BJ (cell line): ENCODE measurements at places on chromosomes 12 and 14. TPM values are rescaled to one million over a fixed set of nuclear protein-coding genes. Genes with fewer than 3 reads are reported as not detected.

- DNase-seq, result no peak
These were observed 21.7 kb downstream of the PTPN21 start for GRCh38 chr14:88533064-88533602.

DNA sequence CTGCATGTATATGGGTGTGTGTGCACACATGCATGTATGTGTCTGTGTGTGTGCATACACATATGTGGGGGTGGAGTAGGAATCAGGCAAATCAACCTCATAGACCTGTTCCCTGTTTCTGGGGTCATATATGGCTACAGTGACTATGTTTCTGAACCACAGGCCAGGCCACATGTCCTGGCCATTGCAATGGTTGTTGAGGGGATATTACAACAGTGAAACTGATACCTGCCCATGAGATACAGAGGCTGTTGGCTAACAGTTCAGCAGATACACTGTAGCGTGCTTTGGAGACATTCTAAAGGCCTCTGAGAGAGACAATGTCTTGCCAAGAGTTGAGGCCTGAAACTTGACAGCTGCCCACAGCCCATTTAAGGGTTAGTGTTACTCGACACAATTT is 47.3 kb upstream of the FOS start:
- no peak for DNase-seq

- DNase-seq, result no peak
These were observed 51.6 kb downstream of the DERA start for GRCh38 chr12:15962760-15963159.

GRCh38 chr12:88413646-88414045 is 166.6 kb downstream of the KITLG start:
- DNase-seq, result no peak

- no peak for DNase-seq
These were observed 19.0 kb upstream of the SERPINA4 start for GRCh38 chr14:94542111-94542810.

DNA sequence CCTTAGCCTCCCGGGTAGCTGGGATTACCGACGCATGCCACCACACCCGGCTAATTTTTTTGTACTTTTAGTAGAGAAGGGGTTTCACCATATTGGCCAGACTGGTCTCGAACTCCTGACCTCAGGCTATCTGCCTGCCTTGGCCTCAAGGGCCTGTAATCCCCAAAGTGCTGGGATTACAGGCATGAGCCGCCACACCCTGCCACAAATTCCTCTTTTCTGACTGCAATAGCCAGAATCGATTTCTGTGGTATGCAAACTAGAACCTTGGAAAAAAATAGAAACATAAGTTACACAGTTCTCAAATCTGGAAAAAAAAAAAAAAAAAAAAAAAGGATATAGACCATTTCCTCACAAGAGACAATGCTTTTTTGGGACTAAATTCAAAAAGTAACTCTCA is 184.6 kb upstream of the EGLN3 start:
- DNase-seq, result no peak

GRCh38 chr12:51874000-51874399 is 13.9 kb upstream of the ANKRD33 start:
- DNase-seq, result no peak

GRCh38 chr12:805022-805632 is 52.7 kb downstream of the WNK1 start:
- DNase-seq, result no peak

- no peak for DNase-seq
These were observed 110.0 kb downstream of the CCDC60 start for GRCh38 chr12:119444462-119445044.

- no peak for DNase-seq
These were observed 32.8 kb downstream of the GIT2 start for GRCh38 chr12:109963330-109963729.

DNA sequence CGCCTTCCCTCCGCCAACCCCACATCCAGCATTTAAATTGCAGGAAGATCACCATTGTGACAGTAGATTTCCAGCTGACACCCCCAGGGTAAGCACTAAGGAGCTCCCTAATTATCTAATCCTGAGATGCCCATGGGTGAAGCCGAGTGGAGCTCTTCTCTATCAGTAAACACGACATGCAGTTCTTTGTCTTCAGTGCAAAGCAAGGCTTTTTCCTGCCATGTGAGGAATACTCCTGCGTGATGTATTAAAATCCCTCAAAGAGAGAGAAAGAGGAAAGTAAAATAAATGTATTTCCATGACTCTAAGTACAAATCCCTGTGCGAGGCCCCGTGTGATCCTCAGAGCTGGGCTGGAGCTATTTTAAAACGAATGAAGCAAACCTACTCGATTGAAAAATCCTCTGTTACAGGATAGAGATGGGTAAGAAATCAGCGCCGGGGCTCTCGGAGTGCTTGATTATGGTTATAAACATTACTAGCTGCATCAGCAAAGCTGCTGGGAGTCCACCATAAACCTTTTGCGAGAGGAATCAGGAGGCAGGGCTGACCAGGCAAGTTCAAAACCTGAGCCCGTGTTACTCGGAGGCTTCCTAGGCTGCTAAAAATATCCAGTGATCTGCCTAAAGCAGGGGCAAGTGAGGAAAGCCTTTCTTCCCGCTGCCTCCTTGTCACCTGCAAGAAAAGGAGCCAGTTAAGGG is 61.5 kb downstream of the MAP1LC3B2 start:
- DNase-seq, result no peak

DNA sequence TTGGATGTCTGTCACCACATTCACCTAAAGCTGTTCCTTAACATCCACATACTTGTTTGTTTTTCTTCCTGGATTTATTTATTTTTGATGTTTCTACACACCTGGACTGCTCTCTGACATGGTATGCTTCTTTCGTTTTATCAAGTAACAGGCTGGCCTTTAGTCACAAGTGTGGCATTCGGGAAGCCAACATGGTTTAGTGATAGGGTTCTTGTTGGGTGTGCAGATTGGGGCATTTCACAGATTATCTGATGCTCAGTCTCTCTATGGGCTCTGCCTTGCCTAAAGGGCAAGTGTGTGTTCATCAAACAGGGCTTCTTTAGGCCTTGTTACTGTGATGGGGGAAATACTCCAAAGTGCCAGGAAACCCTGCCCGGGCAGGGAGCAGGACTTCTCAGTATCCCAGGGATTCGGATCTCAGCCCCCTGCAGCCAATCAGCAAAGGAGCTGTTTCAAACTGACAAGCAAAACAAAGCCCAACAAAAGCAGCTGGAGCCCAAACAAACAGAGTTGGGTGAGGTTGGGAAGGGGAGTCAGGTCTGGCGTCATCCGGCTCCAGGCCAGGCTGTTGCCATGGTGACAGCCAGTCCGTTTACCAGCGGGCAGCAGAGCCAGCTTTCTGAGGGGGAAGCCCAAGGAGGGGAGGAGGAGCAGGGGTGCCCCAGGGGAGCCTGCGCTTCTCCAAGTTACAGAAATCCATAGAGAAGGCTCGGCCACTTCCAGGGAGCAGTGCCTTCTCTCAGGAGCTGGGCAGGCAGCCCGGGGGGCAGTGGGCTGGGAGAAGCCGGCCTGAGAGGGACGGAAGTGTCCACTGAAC is 31.9 kb downstream of the FOS start:
- DNase-seq, result no peak

- peak; percentile 31 for DNase-seq
These were observed 30.9 kb upstream of the WDR89 start for GRCh38 chr14:63672417-63673180.

DNA sequence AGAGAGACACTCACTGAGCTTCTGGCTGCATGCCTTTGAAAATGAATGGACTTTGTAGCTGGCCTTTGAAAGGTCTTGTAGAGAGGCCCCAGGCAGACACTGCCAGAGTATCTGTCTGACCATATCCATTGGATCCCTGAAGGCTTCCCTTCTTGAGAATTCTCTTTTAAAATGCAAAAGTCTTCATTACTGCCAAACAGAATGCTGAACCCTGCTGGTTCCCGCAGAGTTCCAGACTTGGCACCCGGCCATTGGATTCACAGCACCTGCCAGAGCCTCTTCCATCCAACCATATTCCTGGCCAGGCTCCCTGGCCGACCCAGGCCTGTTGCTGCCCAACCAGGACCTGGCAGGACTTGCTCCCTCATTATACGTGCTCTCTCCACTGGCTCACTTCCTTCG is 182.5 kb downstream of the GXYLT1 start:
- DNase-seq, result no peak

- DNase-seq, result no peak
These were observed 114.8 kb downstream of the ESRRB start for GRCh38 chr14:76490735-76491134.

GRCh38 chr12:13799574-13799973 is 181.8 kb downstream of the GRIN2B start:
- DNase-seq, result no peak

DNA sequence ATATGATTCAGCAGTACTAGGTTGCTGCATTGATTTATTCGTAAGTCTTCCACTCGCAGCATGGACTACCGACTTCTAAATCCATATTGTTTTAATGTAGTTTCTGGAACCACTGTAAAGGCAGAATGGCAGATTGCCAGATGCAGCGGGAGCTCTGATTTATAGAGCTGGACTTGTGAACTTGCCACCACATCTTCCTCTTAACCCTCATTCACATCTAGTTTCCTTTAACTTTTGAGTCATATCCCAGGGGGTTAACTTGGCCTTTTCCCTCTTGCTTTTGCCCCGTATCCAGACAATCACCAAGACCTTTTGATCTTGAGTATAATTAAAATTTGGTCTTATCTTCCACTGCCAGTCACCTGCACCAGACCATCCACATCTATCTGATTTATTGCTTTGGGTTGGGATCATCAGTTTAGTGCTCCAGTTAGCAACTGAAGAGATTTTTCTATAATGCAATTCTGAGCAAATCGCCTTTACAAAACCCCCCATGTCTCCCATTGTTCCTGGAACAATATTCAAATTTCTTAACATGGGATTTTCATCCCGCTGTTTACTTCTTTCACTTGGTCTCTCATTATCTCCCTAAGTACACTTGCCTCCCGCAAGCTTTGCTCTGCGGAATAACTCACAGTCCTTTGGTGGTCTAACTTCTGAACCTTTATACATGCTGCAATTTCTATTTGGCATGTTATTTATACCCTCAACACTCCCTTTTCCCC is 130.5 kb downstream of the ACSS3 start:
- no peak for DNase-seq

DNA sequence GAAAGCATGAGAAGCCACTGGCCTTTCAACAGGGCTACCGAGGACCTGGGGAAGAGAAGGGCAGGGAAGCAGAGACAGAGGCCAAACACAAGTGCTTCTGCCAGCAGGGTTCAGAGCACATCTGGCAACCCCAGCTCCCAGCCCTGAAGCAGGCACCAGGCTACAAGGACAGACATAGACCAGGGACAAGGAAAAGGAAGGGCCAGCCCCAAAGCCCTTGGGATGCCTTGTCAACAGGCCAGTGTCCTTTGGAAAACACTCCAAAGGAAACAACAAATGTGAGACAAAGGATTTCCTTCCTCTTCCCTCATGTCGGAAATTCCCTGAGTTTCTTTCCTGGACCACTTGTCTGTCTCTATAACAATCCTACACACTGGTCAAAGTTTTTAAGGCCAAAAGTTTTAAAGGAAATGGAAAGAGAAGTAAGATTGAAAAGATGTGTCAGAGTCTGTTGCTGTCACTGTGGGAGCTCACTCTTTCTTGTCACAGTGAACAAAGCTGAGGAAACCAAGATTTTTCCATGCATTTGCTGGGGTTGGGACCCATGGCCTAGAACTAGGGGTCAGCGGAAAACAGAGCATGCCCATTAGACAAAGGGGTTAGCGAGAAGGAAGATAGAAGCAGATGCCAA is 59.4 kb downstream of the TTC9 start:
- no peak for DNase-seq

GRCh38 chr12:9607716-9608115 is at the start of gene KLRB1:
KLRB1 (minus strand) TSS chr12:9607916; CDS start chr12:9607839, 77 bp downstream.
- DNase-seq, result no peak

- DNase-seq, result no peak
These were observed 1304.7 kb upstream of the FLRT2 start for GRCh38 chr14:84225268-84225667.

DNA sequence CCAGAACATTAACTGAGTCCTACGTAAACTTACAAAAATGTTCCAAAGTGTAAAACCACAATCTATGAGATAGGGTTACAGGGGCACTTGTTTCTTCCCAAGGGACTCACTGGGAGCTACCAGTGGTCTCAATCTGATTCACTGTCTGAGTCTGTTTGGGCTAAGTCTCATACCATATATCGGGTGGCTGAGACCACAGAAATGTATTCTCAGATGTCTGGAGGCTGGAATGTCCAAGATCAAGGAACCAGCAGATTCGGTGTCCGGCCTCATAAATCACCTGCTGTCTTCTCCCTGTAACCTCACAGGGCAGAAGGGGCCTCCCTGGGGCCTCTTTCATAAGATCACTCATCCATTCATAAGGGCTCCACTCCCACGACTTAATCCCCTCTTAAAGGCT is 616.3 kb upstream of the TMEM132C start:
- no peak for DNase-seq

GRCh38 chr14:91243074-91243471 is 1.4 kb downstream of the GPR68 start:
- DNase-seq, result no peak

DNA sequence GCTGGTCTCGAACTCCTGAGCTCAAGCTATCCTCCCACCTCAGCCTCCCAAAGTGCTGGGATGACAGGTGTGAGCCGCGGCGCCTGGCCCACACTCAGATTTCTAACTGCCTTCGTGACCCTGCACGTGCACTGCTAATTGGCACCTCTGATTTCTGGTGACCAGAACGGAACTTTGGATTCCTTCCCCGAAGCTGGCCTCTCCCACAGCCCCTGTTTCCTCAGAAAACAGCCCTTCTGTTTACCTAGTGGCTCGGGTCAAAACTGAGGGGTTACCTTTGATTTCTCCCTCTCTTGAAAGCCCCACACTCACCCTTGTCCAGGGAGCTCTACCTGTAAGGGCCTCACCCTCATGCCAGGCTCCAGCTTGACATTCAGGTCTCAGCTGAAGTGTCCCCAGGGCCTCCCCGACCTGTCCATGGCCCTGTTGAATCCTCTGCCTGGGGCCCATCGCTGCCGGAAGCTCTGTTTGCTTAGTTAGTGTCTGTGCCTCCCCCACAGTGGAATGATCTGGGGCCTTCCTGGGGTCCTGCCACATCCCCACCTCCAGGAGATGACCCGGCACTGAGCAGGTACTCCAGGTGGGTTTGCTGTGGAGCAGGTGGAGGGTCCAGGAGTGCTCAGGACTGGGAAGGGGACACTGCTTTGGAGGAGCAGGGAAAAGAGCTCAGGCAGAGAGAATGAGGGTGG is 24.4 kb upstream of the FAM181A start:
- DNase-seq, result no peak

Gene LUM
- 677 and 1,147 TPM in 2 replicates for polyA plus RNA-seq

Gene CDC42BPB
- polyA plus RNA-seq, result 41.4 and 66.5 TPM in 2 replicates

Gene NAP1L1
- polyA plus RNA-seq, result 111 and 245 TPM in 2 replicates

Gene PRICKLE1
- 16.3 and 19.9 TPM in 2 replicates for polyA plus RNA-seq

Gene IGFBP6
- 460 and 860 TPM in 2 replicates for polyA plus RNA-seq

Gene INHBE
- polyA plus RNA-seq, result 23.1 and 23.9 TPM in 2 replicates

Gene ENO2
- 27.9 and 29.7 TPM in 2 replicates for polyA plus RNA-seq

Gene FGF23
- polyA plus RNA-seq, result not detected in 2 replicates

Gene ST8SIA1
- polyA plus RNA-seq, result not detected in 2 replicates
